T follicular helper cell (primary cell): ENCODE measurements at places on chromosomes 11 and 22.

- DNase-seq, result no peak
Measured at GRCh38 chr22:44125421-44125820, 55.3 kb upstream of the PARVG start.

- no peak for DNase-seq
Measured at GRCh38 chr11:75279273-75279672, 38.7 kb downstream of the TPBGL start.

GRCh38 chr11:115170133-115170815 is 333.9 kb downstream of the CADM1 start:
- no peak for DNase-seq

DNA sequence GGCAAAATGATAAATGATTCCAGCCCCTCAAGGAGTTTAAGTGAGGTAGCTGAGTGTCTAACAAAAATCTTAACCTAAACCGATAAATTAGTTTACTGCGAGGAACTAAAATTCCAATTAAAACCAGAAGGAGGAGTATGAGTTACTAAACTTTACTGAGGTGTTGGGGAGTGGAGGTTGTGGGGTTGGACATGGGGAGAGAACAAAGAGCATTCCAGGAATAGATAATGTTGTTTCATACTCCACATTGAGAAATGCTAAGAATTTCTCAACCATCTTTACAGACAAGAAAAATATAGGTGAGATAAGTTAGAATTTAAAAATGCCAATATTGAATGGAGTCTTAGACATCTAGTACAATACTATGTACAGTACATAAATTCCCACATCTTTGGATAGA is 488.6 kb downstream of the METTL15 start:
- no peak for DNase-seq

- DNase-seq, result no peak
Measured at GRCh38 chr22:30036656-30037055, 43.6 kb upstream of the HORMAD2 start.

GRCh38 chr11:85991508-85991907 is 77.4 kb downstream of the PICALM start:
- no peak for DNase-seq

DNA sequence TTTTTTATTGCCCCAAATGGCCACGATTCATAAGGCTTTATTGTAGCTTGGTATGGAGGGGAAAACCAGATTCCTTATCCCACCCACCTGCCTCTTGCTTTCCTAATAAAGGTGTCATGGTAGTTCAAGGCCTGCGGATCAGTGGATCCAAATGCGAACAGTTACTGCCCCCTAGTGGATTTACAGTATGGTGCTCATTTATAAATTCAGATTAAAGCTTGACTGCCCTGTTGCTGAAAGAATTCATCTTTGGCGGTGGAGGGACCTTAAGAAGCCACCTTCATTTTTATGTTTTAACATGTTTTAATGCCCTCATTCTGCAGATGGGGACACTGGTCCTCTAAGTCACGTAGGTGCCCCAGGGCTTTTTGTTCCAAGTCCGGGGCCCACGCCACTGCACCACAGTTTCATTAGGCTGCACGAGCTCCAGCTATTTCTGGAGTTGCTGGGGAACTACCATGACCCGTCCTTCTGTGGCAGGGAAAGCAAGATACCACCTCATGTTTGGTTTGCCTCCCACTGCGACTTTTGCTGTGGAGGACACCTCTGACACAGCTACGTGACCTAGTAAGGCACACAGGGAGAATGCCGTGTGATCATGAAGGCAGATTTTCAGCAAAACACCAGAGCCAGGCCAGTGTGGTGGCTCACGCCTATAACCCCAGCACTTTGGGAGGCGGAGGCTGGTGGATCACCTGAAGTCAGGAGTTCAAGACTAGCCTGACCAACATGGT is 15.6 kb upstream of the INCENP start:
- DNase-seq, result peak; percentile 25

DNA sequence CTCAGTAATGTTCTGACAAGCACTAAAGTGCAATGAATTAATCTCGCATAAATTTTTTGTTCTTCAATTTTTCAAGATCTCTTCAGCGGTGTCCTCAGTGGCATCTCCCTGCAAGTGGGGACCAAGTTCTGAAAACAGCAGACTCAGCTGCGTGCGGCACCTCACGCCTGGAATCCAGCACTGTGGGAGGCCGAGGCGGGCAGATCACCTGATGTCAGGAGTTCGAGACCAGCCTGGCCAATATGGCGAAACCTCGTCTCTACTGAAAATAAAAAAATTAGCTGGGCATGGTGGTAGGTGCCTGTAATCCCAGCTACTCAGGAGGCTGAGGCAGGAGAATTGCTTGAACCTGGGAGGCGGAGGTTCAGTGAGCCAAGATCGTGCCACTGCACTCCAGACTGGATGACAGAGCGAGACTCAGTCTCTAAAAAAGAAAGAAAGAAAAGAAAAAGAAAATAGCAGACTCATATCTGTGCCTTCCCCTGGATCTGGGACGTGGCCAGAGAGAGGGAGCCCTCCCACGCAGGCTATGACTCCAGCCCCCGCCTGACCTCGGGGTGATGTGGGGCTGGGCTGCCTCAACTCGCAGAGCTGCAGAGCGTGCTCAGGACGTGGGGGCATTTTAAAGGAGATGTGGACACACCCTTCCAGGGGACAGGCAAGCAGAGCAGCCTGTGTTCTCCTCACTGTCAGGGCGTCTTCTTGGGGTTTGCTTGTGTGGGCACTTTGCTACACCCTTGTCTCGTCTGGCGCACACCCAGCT is 346.6 kb downstream of the BRD1 start:
- DNase-seq, result no peak

DNA sequence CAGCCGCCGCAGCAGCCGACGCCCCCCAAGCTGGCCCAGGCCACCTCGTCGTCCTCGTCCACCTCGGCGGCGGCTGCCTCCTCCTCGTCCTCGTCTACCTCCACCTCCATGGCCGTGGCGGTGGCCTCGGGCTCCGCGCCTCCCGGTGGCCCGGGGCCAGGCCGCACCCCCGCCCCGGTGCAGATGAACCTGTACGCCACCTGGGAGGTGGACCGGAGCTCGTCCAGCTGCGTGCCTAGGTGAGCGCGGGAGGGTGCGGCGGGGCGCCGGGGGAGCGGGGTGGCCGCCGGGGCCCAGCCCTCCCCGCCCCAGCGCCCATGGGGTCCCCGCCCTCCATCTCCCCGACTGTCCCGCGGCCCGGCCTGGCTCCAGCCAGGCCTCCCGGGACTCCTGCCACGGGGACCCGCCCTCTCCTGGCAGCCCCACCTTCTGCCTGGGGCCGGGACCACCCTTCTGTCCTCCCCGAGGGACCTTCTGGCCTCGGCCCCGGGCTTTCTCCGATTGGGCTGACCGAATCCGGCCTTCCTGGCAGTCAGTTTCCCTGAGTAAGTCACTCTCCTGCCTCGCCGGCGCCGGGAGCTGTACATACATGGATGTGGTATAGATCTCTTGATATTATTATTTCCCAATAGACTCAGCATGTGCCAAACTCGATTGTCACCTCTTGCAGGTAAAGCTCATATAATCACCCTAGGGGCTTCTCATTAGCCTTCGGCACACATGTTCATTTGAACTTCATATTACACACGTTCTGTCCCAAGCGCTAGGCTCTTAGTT is 720 bp downstream of the PACS1 start:
- DNase-seq, result no peak

DNA sequence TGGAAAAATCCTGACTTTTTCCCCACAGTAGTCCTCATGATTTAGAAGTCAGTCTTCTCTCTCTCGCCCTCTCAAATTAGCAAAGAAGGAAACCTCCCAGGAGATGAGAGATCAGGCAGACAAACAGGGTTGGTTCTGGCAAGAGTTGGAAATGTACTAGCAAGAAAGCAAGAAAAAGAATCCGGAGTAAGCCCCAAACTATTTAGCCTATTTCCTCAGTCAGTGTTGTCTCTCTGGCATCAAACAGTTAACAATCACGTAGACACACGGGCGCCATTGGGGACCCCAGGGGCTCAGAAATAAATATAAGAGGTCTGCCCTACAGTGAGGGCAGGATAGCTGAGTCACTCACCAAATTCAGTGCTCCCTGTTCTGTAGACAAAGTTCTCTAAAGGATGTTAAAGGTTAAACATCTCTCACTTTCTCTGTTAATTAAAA is 4.7 kb downstream of the C11orf52 start:
- DNase-seq, result no peak
